ENCODE measurements at places on chromosomes 3 and 15.
A peak's percentile ranks its signal among the peaks of the same experiment; 100 is the strongest.

- DNase-seq = no peak
Observed at GRCh38 chr15:79307251-79307650, 3.7 kb upstream of the TMED3 start.

GRCh38 chr3:182500289-182500688 lies 293.0 kb upstream of the ATP11B start:
- no peak for DNase-seq

GRCh38 chr3:72539856-72540255 lies 308.4 kb downstream of the SHQ1 start:
- DNase-seq = no peak

- no peak for DNase-seq
Observed at GRCh38 chr15:85746641-85747040, 48.1 kb downstream of the KLHL25 start.

GRCh38 chr15:90336705-90337141 lies 15.4 kb upstream of the ZNF774 start:
- DNase-seq = no peak

DNA sequence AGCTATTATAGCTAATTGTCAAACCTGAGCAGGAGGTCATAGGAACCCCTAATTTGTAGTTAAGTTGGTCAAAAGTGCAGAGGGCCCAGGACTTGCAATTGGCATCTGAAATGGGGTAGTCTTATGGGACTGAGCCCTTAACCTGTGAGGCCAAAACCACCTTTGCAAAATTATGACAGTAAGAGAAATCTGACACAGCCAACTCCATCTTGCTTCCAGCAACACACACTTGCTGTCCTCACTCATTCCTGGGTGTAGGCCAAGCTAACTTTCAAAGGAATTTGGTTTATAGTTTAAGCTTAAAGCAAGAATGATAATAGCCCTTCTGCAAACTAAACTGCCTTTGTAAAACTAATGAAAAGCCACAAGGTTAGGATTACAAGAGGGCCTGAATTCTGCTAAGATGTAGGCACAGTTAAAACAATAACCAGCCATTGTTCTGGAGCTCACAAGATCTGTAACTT lies 57.6 kb upstream of the FRMD4B start:
- DNase-seq = no peak

- DNase-seq = no peak
Observed at GRCh38 chr15:83443076-83443847, 3.9 kb upstream of the SH3GL3 start.

GRCh38 chr3:180802837-180803236 lies 109.6 kb upstream of the FXR1 start:
- peak; percentile 24 for DNase-seq

- DNase-seq = no peak
Observed at GRCh38 chr15:76109046-76109445, 49.3 kb downstream of the TMEM266 start.

DNA sequence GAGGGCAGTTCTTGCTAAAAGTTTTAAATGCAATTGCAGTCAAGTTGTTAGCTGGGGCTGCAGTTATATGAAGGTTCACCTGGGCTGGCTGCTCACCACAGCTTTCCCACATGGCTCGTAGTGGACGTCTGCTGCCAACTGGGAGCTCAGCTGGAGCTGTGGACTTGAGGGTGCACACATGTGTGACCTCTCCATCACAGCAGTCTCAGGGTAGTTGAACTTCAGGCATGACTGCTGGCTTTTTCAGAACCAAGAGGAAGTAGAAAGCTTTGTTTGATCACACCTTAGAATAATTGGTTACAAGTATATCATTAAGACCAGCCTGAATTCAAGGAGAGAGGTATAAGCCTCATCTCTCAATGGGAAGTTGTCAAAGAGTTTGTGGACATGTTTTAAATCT lies 74.1 kb downstream of the CHL1 start:
- DNase-seq = no peak

- DNase-seq = no peak
Observed at GRCh38 chr15:40892447-40893012, 1.7 kb upstream of the VPS18 start.

DNA sequence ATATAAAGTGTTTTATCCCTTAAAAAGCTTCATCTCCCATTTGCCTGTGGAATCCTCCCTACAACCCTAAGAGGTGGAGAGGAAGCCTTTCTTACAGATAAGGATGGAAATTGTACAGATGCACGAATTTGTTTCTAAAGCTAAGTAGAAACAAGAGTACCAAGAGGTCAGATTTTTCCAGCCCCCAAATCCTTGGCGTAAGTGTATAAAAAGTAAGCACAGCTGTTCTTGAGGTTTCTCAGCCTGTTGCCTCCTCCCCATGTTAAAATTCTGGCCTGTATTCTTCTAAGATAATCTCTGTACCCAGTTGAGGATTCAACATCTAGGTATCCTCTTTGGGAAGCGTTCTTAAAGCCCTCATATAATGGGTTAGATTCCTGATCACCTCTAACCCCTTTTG lies 34.9 kb downstream of the RAB7A start:
- no peak for DNase-seq

DNA sequence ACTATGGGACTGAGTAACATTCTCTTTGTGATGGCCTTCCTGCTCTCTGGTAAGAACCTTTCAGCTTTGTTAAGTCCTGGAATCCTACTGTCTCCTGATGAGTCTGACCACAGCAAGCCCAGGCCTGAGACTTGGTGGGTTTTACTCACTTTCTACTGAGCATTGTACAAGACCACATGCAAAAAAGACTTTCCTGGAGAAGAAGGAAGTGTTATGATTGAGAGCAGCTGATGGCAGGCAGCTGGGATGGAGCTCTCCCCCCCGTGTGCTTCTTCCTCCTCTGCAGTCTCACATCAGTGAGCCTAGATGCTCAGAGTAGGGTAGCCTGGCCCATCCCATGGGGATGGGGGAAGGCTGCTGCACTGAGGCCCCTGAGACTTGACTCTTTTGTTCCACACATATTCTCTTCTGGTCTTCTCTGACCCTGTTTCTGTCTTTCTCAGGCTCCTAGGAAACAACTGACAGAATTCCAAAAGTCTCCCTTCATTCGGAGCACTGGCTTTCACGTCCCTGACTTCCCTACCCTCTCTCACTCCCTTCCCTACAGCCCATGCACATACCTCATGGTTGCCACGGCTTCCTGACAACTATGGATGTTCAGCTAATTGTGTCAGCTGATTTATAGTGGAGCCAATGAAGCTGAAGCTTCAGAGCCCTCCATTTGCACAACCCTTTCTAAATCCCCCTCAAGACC lies 36.6 kb downstream of the CD86 start:
- DNase-seq = no peak

DNA sequence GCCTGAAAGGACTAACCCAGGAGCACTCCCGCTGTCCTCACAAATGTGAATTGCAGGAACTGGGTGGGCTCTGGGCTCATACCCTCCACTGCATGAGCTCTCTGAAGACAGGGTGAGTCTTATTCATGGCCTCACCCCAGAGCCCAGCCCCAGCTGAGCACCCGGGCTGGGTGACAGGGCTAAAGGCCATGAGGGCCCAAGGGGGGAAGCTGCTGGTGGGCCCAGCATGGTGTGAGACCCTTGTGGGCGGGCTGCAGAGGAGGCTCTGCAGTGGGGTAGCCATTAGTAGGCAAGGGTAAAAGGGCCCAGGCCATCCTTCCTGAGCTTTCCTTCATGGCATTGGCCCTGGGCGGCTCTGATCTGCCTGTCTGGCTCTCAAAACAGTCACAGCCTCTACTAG lies 30.3 kb downstream of the SRPRB start:
- DNase-seq = no peak

- no peak for DNase-seq
Observed at GRCh38 chr15:23877502-23878412, 190.7 kb upstream of the NDN start.

- no peak for DNase-seq
Observed at GRCh38 chr3:13002398-13003124, 70.7 kb downstream of the IQSEC1 start.

GRCh38 chr3:191256405-191256804 lies 57.4 kb downstream of the OSTN start:
- DNase-seq = no peak

GRCh38 chr3:98982351-98982750 lies 80.9 kb upstream of the DCBLD2 start:
- DNase-seq = no peak

GRCh38 chr15:71355268-71355667 lies 240.0 kb downstream of the THSD4 start:
- DNase-seq = no peak

GRCh38 chr3:177770383-177771230 lies 573.3 kb upstream of the TBL1XR1 start:
- DNase-seq = no peak

- DNase-seq = no peak
Observed at GRCh38 chr15:42365921-42366550, 6.7 kb downstream of the CAPN3 start.

DNA sequence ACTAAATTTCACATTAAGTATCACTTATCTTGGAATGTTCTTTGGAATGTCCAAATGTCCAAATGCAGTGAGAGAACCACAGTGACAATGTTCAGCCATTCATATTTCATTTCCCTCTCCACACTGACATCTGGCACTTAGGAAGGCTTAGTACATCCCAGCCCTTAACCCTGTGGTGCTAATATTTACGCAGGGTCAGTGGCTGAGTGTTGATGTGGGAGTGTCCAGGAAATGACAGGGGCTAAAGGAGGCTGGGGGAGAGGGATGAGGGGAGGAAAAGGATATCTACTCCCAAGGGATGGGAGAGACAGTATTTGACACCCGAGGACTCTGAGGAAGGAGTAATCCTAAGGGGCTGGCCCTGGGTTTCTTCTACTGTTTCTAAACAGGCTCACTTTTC lies 14.1 kb upstream of the CCR4 start:
- DNase-seq = no peak

- no peak for DNase-seq
Observed at GRCh38 chr3:38479431-38480092, 16.6 kb upstream of the EXOG start.

- DNase-seq = no peak
Observed at GRCh38 chr15:59570315-59570714, 41.3 kb upstream of the GCNT3 start.

DNA sequence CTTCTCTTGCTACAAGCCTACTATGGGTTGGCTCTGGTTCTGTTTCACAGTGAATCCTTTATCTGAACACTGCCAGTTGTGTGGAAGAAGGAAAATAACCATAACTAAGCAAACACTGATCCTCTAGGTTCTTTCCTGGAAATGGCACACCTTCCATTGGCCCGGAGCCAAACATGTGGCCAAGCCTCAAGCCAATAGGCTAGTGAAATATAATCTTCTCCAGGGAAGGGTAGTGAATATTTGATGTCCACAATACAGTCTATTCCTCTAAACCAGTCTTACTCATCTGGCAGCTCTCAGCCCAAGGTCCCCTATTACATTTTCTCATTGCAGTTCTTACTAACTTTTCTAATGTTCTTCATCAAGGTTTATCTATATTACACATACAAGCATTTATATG lies 921.3 kb downstream of the TUSC7 start:
- DNase-seq = peak; percentile 29

DNA sequence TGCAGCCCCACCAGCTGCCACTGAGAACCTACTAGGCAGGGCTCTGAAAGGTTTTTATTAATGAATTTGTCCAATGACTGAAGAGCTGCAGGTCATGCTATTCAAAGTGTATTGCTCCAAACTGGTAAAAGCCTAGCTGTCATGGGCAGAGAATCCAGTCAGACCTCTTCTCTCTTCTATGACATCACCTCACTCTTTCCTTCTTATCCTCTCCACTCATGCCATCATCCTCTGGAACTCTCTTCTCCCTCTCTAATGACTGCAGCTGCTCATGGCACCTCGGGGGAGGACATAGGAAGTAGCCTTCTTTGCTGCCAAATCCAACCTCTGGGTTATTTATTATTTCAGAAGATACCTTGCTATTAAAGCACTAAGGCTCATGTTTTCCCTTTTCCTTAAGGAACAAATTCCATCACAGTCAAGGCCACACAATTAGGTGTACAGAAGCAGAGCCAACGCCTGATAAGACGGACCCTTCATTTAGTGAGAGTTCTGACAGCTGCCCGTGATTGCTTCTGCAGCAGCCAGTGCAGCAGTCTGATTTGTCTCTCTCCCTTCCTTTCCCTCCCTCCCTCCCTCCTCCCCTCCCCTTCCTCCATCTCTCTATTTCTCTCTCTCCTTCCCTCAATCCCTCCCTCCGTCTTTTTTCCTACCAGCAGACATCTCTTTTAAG lies 87.0 kb upstream of the ONECUT1 start:
- DNase-seq = no peak

DNA sequence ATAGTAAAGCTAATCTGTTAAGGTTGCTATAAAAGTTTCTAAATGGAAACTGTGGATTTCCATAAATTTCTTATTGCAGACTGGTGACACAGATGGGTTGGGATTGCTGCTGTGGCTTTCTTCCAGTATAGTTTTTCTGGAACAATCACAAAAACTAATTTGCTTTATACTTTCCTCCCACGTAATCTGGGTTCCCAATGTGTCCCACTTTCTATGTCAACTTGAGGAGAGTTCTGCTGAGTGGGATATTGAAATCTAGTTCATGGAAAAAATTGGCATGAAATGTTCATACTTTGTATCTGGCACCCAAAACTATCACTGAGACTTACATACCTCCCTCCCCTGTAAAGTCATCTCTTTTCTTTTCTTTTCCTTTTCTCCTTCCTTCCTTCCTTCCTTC lies 126.8 kb downstream of the TGFBR2 start:
- no peak for DNase-seq

- no peak for DNase-seq
Observed at GRCh38 chr15:48423342-48423741, 92.1 kb downstream of the DUT start.

GRCh38 chr3:86801921-86802320 lies 189.0 kb downstream of the VGLL3 start:
- DNase-seq = no peak

- DNase-seq = peak; percentile 39
Observed at GRCh38 chr3:98172621-98173020, 6.1 kb downstream of the OR5H15 start.

GRCh38 chr15:64975390-64975789 lies 14.3 kb downstream of the SPG21 start:
- DNase-seq = no peak

- DNase-seq = no peak
Observed at GRCh38 chr15:68678746-68679145, 100.0 kb downstream of the CORO2B start.

DNA sequence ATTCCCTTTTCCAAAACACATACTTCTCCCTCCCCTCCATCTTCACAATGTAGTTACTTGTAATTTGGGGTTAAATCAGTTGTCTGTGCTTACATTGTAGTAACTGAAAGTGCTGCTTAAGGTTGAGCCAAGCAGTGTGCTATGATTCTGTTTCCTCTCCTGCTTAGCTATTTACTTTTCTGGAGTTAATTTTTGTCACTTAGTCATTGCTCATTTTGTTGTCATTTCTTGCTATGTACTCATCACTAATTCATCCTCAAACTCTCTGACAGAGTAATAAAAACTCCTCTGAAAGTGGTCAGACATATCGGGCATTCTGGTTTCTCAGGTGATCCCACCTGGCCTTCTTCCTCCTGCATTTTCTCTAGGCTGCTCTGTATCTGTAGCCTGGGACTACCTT lies 80.7 kb downstream of the PPARG start:
- DNase-seq = no peak

GRCh38 chr3:7388026-7388425 lies 527.1 kb downstream of the GRM7 start:
- DNase-seq = no peak
